ENCODE measurements at places on chromosomes 12 and 14.

- DNase-seq, result peak; percentile 62
These were observed at the start of gene JDP2 for GRCh38 chr14:75427482-75428229. JDP2 (plus strand) TSS chr14:75428022; CDS start chr14:75437921, 9,899 bp downstream.

GRCh38 chr12:82058197-82058596 is 299.0 kb upstream of the PPFIA2 start:
- DNase-seq, result no peak

DNA sequence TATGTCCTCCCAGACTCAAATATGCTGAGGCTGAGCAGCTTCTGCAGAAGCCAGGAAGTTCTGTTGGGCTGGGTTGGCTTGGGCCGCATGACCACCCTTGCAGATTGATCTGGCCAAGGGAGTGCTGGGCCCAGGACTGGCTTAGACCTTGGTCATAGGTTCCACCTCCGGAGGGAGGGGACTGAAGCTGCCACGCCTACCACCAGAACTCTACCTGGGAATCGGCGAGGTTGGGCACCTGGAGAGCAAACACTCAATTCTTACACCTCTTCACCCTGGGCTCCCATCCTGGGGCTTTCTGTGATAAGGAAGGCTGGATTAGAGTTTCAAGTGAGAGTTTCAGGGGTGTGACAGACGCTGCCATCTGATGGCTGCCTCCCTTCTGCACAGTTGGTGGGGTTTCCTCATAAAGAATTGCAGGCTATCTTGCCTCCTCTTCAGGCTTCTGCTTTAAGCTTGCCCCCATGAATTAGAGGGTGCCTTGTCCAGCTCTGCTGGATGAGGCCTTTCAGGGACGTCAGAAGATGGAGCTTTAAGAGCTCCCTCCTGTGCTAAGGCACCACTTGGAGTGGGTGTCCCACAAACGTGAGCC is 5.8 kb downstream of the SLC24A4 start:
- DNase-seq, result no peak

GRCh38 chr14:54450535-54450934 is 9.4 kb upstream of the CNIH1 start:
- peak; percentile 12 for DNase-seq

DNA sequence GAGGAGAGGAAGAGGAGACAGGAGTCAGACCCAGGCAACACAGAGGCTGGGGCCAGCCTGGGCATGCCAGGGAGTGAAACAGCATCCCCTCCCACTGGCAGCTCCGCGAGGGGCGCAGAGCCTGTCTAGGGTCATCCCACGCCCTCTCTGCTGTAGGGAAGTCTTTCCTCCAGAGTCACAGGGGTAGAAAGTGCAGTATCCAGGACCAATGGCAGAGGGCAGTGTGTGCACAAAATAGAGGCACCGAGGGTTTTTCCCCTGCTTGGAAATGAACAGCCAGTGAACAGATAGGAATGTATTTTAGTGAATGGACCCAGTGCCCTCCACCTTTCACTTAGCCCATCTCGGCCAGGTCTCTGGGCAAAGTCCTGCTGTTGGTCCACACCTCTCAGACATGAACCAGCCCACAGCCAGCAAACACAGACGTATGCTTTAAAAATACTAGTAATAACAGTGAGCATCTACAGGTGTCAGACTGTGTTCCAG is 9.4 kb upstream of the KRT74 start:
- peak; percentile 82 for DNase-seq

GRCh38 chr14:68561531-68562007 is 231.3 kb downstream of the ZFP36L1 start:
- no peak for DNase-seq

- peak; percentile 64 for DNase-seq
These were observed 525.2 kb upstream of the CCDC196 start for GRCh38 chr14:65961004-65961403.

DNA sequence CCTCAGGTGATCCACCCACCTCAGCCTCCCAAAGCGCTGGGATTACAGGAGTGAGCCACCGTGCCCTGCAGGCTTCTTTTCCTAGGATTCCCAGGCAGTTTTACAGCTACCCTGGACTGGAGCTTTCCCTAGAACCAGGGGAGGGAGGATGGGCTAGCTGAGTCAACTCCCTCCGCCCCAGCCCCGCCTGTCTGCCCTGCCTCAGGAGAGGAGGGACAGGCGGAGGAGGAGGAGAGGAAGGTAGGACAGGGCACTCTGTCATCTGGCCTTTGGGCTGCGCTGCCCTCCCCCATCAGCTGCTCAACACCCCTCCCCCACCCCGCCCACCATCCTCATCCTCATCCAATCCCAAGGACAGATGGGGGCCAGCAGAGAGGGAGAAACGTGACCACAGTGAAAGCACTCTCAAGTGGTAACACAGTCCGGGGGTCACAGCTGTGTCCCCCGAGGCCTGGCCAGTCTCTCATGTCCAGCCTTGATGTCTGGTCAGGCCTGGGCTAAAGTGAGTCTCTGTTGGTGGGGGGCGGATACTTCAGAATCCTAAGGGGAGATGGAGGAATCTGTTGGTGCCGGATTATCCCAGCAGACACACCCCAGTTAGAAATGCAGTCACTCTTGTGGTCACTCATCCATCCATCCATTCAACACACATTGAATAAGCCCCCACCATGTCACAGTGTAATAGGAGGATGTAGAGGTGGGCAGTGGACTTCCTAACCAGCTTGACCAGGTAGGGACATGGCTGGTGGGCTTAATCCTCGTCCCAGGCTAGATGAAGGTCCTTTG is 12.3 kb downstream of the FIGNL2 start:
- peak; percentile 33 for DNase-seq

DNA sequence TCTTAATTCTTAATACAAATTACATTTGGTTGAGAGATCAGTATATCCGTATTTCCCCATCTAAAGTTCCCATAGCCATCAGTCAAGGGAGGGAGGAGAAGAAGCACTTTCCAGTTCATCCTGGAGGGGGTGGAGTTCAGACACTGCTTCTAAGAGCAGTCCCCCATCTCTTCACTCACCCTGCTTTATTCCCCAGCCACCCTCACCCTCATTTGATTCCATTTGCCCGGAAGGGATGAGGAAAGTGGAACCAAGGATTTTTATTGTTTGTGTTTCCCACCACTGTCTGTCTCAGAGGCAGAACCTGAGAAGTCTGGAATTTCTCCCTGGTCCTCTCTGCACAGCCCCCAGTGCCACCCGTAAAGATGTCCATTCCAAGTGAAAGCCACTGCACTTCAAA is 134.2 kb upstream of the HIF1A start:
- peak; percentile 86 for DNase-seq

- no peak for DNase-seq
These were observed 7.9 kb upstream of the BBS10 start for GRCh38 chr12:76356071-76356470.

GRCh38 chr14:89343356-89343755 is 73.7 kb downstream of the FOXN3 start:
- DNase-seq, result no peak

DNA sequence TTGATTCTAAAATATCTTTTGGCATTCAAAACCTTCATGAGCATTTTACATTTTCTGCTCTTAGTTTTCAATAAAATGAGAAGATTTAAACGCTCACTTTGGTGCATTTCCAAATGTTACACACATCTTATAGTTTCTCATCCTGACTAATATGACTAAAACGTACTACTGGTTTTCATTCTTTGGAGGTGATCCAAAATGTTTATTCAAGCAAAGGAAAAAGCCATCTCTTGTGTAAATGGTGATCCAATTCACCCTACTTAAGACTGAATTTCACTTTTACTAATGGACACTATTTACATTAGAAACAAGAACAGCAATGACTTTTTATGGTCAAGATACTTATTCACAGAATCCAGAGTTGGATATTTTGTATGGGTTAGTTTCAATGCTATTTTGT is 86.6 kb downstream of the KITLG start:
- DNase-seq, result peak; percentile 66

- peak; percentile 27 for DNase-seq
These were observed 888 bp upstream of the EEA1 start for GRCh38 chr12:92929983-92930382.

- peak; percentile 61 for DNase-seq
These were observed 6.1 kb upstream of the CD9 start for GRCh38 chr12:6193853-6194815.

Data from MCF 10A (cell line).